ENCODE measurements at places on chromosomes 5 and 9. TPM values are rescaled to one million over a fixed set of nuclear protein-coding genes. Genes with fewer than 3 reads are reported as not detected.
A peak's percentile ranks its signal among the peaks of the same experiment; 100 is the strongest.

DNA sequence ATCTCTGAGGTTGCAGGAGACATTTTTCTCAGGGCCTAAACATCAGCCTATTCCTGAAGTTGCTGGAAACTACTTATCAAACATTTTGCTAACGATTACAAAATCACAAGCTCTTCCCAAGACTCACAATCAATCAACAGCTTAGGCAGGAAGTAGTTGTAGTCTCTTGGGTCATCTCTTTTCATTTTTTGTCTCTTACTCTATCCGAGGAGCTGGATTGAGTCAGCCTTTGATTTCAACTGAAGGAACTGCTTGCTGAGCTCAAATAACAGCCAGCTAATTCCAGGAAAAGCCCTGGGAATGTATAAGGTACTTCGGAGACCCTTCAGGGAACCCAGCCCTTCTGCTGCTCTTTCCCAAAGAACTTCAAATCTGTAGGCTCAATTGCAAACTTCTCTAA lies 398.9 kb downstream of the PLK2 start:
- H3K36me3 ChIP-seq, result no peaks in the 10 kb centered on the region
- no peak overlapping the region for H3K27ac ChIP-seq
- peaks cover under 1% of the 10 kb centered on the region for H3K27me3 ChIP-seq
- H3K4me3 ChIP-seq, result no peak overlapping the region
- no peak for DNase-seq

DNA sequence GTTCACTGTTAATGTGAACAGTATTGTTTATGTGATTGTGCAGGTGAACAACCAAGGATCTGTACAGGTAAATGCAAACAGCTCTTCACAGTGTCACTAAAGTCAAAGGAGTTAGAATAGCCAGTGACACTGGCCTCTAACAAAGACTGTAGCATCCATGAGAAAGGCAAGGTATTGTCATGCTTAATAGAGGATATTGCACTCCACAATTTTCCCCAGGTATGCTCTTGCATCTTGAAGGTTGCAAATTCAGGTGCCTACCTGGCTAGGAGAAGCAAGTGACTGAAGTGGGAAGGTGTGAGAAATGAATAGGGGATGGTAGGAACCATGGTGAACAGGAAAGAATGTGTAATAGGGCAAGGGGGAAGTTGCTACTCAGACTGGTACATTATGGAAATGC lies 101.2 kb upstream of the EFNA5 start:
- H3K4me1 ChIP-seq, result no peaks in the 10 kb centered on the region
- no peak overlapping the region for H3K27ac ChIP-seq
- H3K36me3 ChIP-seq, result no peaks in the 10 kb centered on the region
- H3K27me3 ChIP-seq, result peaks cover 16% of the 10 kb centered on the region
- no peak for DNase-seq

GRCh38 chr5:28397502-28397941 lies 1359.1 kb upstream of the CDH9 start:
- H3K27ac ChIP-seq, result no peak overlapping the region
- H3K4me1 ChIP-seq, result no peaks in the 10 kb centered on the region

- no peak overlapping the region for H3K27ac ChIP-seq
- no peaks in the 10 kb centered on the region for H3K36me3 ChIP-seq
- no peak for DNase-seq
- H3K4me1 ChIP-seq, result no peaks in the 10 kb centered on the region
- no peak overlapping the region for H3K4me3 ChIP-seq
Observed at GRCh38 chr9:79254900-79255650, 316.7 kb upstream of the TLE4 start.

DNA sequence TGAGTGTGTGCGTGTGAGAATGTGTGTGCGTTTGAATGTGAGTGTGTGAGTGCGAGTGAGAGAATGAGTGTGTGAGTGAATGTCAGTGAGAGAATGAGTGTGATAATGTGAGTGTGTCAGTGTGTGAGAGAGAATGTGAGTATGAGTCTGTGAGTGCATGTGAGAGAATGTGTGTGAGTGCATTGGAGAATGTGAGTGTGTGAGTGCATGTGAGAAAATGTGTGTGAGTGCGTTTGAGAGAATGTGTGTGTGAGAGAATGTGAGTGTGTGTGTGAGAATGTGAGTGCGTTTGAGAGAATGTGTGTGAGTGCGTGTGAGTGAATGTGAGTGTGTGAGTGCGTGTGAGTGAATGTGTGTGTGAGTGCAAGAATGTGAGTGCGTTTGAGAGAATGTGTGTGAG lies 39.0 kb upstream of the LHX2 start:
- DNase-seq, result no peak
- no peaks in the 10 kb centered on the region for H3K4me1 ChIP-seq
- H3K4me3 ChIP-seq, result no peak overlapping the region
- no peaks in the 10 kb centered on the region for H3K36me3 ChIP-seq

DNA sequence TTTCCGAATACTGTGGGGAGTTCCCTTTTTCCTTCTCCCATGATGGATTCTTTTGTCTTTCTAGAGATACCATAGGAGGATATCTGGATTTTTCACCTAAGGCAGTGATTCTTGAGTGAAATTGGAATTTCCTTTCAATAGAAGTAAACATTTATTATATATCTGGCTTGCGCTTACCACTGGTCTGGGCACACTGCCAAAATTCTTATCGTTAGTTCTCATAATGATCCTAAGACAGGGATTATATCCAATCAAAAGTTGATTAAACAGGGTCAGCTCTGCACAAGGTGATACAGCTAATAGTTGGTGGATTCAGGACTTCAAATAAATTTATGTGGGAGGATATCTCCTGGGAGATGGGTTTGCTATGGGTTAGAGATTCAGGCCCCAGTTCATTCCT lies 9.6 kb downstream of the TLE4 start:
- DNase-seq, result no peak
- H3K4me3 ChIP-seq, result peak overlapping the region; percentile 60
- peaks cover 13% of the 10 kb centered on the region for H3K36me3 ChIP-seq
- H3K27me3 ChIP-seq, result no peaks in the 10 kb centered on the region

DNA sequence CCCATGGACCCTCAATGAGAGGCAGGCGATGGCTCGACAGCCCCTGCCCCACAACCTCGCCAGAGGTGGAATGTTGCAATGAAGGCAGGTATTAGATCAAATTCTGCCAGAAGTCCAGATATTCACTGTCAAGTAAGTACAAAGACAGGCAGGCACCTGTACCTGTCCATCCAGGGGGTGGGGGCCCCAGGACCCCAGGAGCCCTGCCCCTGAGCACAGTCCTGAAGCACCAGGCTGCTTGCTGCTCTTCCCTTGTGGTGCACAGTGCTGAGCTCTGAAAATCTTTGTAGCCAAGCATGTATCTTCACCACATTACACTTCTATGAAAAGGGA lies 26.2 kb upstream of the HMCN2 start:
- H3K4me3 ChIP-seq, result no peak overlapping the region
- peaks cover 2% of the 10 kb centered on the region for H3K36me3 ChIP-seq
- no peak for DNase-seq
- H3K4me1 ChIP-seq, result peaks cover 36% of the 10 kb centered on the region
- no peaks in the 10 kb centered on the region for H3K27me3 ChIP-seq

GRCh38 chr5:38554403-38554802 lies 2.0 kb downstream of the LIFR start:
- H3K36me3 ChIP-seq, result no peaks in the 10 kb centered on the region
- no peak overlapping the region for H3K4me3 ChIP-seq
- H3K27ac ChIP-seq, result no peak overlapping the region
- peaks cover 53% of the 10 kb centered on the region for H3K27me3 ChIP-seq
- no peak for DNase-seq
- peaks cover 10% of the 10 kb centered on the region for H3K4me1 ChIP-seq

GRCh38 chr9:81604306-81605169 lies 84.8 kb downstream of the TLE1 start:
- H3K4me1 ChIP-seq, result no peaks in the 10 kb centered on the region
- no peaks in the 10 kb centered on the region for H3K36me3 ChIP-seq
- H3K27me3 ChIP-seq, result no peaks in the 10 kb centered on the region
- no peak for DNase-seq
- no peak overlapping the region for H3K27ac ChIP-seq

GRCh38 chr9:15735083-15735857 lies 182.4 kb downstream of the CCDC171 start:
- no peaks in the 10 kb centered on the region for H3K4me1 ChIP-seq
- no peaks in the 10 kb centered on the region for H3K27me3 ChIP-seq

Gene CCDC183
- total RNA-seq, result 0.55 TPM

Gene CXCL14
- total RNA-seq, result not detected

DNA sequence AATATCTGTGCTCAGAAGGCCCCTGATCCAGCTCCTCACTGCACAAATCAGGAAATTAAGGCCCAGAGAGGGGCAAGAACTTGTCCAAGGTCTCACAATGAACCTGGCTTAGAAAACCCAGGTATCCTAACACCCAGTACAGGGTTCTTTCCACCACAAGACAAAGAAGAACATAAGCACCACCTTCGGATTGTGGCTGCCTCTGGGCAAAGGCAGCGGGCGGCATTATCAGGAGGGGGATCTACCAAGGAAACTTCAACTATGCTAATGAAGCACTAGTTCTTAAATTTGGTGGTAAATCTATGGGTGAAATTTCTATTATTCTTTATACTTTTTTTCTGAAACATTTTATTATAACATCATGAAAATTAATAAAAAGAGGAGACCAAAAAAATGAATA lies 17.9 kb downstream of the ANXA6 start:
- DNase-seq, result no peak
- peaks cover 67% of the 10 kb centered on the region for H3K36me3 ChIP-seq
- H3K4me3 ChIP-seq, result no peak overlapping the region
- H3K27me3 ChIP-seq, result no peaks in the 10 kb centered on the region
- no peak overlapping the region for H3K27ac ChIP-seq

GRCh38 chr5:174872271-174872670 lies 147.9 kb downstream of the MSX2 start:
- no peak for DNase-seq
- H3K36me3 ChIP-seq, result no peaks in the 10 kb centered on the region
- H3K27ac ChIP-seq, result no peak overlapping the region
- H3K4me1 ChIP-seq, result no peaks in the 10 kb centered on the region
- no peak overlapping the region for H3K4me3 ChIP-seq

GRCh38 chr5:172943906-172944305 lies 15.3 kb upstream of the RPL26L1 start:
- no peak for DNase-seq
- peaks cover 3% of the 10 kb centered on the region for H3K36me3 ChIP-seq
- H3K4me1 ChIP-seq, result no peaks in the 10 kb centered on the region
- H3K27ac ChIP-seq, result no peak overlapping the region
- H3K4me3 ChIP-seq, result no peak overlapping the region

GRCh38 chr5:147554261-147554817 lies 44.5 kb upstream of the DPYSL3 start:
- no peak for DNase-seq
- H3K4me3 ChIP-seq, result no peak overlapping the region
- no peak overlapping the region for H3K27ac ChIP-seq
- H3K27me3 ChIP-seq, result peaks cover 4% of the 10 kb centered on the region
- no peaks in the 10 kb centered on the region for H3K4me1 ChIP-seq
- no peaks in the 10 kb centered on the region for H3K36me3 ChIP-seq

DNA sequence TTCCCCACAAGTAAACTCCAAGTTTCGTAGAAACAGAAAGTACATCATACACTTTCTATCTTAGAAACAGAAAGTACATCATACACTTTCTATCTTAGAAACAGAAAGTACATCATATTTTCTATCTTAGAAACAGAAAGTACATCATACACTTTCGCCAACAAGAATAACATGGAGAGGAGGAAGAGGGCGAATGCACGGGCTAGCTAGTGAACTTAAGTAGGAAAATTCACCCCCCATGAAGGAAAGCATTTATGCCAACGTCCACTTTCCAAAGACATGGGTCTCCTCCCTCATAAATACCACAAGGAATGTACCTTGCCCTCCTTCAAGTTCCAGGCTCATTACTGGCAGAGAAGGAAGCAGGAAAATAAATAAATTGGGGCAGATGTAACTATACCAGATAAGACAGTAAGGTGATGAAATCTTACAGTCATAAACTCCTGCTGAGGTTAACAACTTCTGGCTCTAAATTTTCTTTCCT lies 64.7 kb downstream of the FRMD3 start:
- H3K27me3 ChIP-seq, result peaks cover 9% of the 10 kb centered on the region
- peak; percentile 17 for DNase-seq
- peak overlapping the region; percentile 72 for H3K27ac ChIP-seq
- no peaks in the 10 kb centered on the region for H3K36me3 ChIP-seq

GRCh38 chr5:54964405-54964804 lies 21.0 kb downstream of the ESM1 start:
- no peak overlapping the region for H3K4me3 ChIP-seq
- no peak overlapping the region for H3K27ac ChIP-seq
- no peaks in the 10 kb centered on the region for H3K27me3 ChIP-seq
- H3K4me1 ChIP-seq, result no peaks in the 10 kb centered on the region
- no peak for DNase-seq

GRCh38 chr5:150615141-150615699 lies 25.2 kb upstream of the SYNPO start:
- no peaks in the 10 kb centered on the region for H3K36me3 ChIP-seq
- peaks cover 3% of the 10 kb centered on the region for H3K27me3 ChIP-seq

DNA sequence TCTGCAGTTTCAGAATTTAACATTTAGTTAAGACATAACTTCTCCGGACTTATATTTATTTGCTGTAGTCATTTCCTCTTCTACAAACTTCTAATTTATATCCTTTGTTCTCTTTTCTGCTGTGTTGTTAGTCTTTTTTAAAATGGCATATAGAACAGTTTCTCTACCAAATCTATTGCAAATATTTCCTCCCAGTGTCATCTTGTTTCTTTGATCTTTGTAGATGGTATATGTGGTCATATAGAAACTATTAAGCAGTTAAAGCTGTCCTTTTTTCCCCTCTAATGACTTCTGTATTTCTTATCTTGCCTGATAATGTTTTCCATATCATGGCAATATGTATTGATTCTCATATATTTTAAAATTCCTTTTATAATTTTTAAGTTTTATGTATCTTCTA lies 264.5 kb downstream of the MCTP1 start:
- no peak overlapping the region for H3K27ac ChIP-seq
- peaks cover 9% of the 10 kb centered on the region for H3K4me1 ChIP-seq
- H3K36me3 ChIP-seq, result no peaks in the 10 kb centered on the region
- H3K4me3 ChIP-seq, result no peak overlapping the region

DNA sequence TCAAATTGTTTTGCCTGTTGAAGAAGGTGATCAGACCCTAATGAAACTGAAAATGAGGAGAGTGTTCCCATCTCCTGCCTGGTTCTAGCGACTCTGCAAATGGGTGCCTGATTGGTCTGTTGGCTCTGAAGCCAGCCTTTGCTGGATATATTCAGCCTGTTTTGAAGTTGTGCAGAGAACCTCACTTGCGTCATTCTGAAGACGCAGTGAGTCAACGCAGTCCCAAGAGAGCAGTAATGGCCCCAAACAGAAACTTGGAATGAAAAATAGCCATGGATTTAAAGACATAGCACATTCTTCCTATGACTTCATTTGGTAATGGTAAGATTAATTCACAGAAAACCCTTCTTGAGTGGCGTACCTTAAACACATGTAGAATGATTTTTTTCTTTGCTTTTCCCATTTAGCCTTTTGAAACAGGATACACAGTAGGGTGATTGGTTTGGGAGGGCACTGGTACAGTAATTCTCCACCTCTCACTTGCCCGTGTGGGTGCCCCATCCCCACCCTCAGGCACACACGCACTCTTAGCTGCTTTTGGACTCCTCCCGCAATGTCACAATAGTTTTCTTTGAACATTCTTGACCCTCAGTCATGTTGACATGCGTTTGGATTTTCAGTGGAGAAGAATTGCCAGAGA lies 54.1 kb upstream of the ABL1 start:
- H3K27me3 ChIP-seq, result no peaks in the 10 kb centered on the region
- H3K36me3 ChIP-seq, result no peaks in the 10 kb centered on the region
- H3K4me3 ChIP-seq, result no peak overlapping the region
- no peak for DNase-seq
- peaks cover 6% of the 10 kb centered on the region for H3K4me1 ChIP-seq

Measured in activated CD4-positive, alpha-beta T cell treated with anti-CD3 and anti-CD28 coated beads for 36 hours (primary cell).